ENCODE measurements at places on chromosomes 16 and 17.

- DNase-seq = no peak
These were observed 124.8 kb downstream of the ABCC1 start for GRCh38 chr16:16073891-16074881.

- DNase-seq = no peak
These were observed 11.6 kb upstream of the CACNG4 start for GRCh38 chr17:66952681-66953629.

GRCh38 chr17:27531469-27531961, 75.3 kb downstream of the KSR1 start:
- DNase-seq = no peak

- no peak for DNase-seq
These were observed 19.0 kb downstream of the CCDC57 start for GRCh38 chr17:82193520-82194220.

DNA sequence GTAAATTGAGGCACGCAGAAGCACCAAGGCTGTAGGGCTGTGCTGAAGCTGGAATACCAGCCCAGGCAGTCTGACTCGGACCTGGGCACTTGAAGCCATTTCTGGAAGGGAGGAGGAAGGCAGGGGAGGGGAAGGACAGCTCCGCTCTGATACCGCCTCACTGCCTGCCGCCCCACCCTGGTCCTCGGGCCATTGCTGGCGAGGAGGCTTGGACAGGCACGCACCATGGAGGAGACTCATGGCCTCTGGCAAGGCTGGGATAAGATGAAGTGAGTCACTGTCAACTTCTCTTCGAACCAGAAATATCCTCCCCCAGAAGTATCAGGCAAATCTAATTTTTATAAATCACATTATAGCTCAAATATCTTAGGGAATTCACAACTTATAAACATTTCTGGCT, 81.3 kb downstream of the SDK2 start:
- DNase-seq = no peak

DNA sequence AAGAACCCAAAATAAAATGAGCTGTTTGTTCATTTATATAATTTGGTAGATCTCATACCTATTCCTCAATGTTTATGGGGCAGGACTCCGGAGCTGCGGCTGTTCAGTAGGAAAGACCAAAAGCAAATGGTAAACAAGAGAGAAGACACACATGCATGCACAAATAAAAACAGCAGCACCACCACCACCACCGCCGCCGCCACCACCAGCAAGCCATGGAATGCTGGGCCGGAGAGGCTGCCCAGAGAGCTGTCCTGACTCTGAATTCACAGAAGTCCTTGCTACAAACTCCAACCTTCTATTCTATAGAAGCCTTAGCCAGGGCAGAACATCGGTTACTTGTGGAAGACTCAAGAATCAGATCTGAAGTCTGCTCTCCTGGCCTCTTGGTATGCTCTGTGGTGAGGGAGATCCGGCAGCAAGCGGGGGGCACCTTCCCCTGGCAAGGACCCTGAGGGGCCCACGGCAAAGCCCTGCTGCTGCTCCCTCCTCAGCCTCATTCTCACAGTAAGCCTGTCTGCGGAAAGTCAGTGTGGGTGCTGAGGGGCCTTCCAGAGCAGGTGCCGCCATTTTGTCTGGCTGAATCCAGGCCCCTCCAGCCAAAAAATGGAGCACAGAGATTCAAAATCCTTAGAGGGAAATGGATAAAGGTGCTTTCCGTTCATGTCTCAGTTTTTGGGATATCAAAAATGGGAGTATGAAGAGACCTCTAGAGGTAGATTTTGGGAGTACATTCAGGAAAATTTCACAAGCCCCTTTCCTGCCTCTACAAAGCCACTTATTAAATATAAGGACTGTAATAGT, 6.4 kb upstream of the FOXJ1 start:
- peak; percentile 58 for DNase-seq

- no peak for DNase-seq
These were observed 115.0 kb upstream of the SEC14L1 start for GRCh38 chr17:77025781-77026180.

DNA sequence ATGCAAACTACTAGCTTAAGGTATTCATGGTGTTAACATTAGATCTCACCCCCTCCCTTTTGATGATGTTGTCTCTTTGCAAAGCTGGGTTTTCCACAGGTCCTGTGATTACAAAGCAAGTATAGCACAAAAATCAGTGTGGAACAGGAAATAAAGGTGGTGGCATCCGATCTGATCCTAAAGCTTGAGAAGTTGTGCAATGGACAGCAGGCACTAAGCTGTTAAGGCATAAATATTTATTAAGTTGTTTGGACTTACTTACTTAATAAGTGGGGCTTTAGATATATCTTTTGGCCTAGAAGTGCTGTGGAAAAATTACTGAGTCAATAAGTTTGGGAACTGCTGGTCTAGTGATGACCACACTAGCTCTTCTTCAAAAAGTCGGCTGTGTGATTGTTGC, 5.0 kb downstream of the GLP2R start:
- no peak for DNase-seq

GRCh38 chr16:56303880-56304279, 112.6 kb downstream of the GNAO1 start:
- no peak for DNase-seq

- peak; percentile 56 for DNase-seq
These were observed 419.4 kb downstream of the SOX9 start for GRCh38 chr17:72539981-72540897.

GRCh38 chr17:41528959-41529353, 848 bp upstream of the KRT19 start:
- peak; percentile 19 for DNase-seq

GRCh38 chr16:546909-547770, 13.1 kb upstream of the PRR35 start:
- DNase-seq = no peak

- no peak for DNase-seq
These were observed 24.7 kb downstream of the NGFR start for GRCh38 chr17:49519781-49520180.
